ENCODE measurements at places on chromosomes 1 and 21. TPM values are rescaled to one million over a fixed set of nuclear protein-coding genes. Genes with fewer than 3 reads are reported as not detected.

The TDRD10 gene
- polyA plus RNA-seq: 1.4 TPM

The USH2A gene
- polyA plus RNA-seq: 0.38 TPM

The FAM43B gene
- polyA plus RNA-seq: 1.00 TPM

The RUNX3 gene
- polyA plus RNA-seq: 0.27 TPM

The EEIG2 gene
- polyA plus RNA-seq: 21.2 TPM

The CXADR gene
- polyA plus RNA-seq: 43.2 TPM

The SAMSN1 gene
- polyA plus RNA-seq: 3.2 TPM

The TFF2 gene
- not detected for polyA plus RNA-seq

The HOOK1 gene
- 83.2 TPM for polyA plus RNA-seq

The KIF21B gene
- polyA plus RNA-seq: 2.7 TPM

The PLD5 gene
- 1.2 TPM for polyA plus RNA-seq

The RSPH1 gene
- 14.4 TPM for polyA plus RNA-seq

The NFASC gene
- 34.4 TPM for polyA plus RNA-seq

The TNFRSF4 gene
- polyA plus RNA-seq: 1.0 TPM

The PODN gene
- polyA plus RNA-seq: 2.0 TPM

The CDA gene
- polyA plus RNA-seq: 3.8 TPM

The ZNF593OS gene
- 1.4 TPM for polyA plus RNA-seq

The PEX19 gene
- 87.4 TPM for polyA plus RNA-seq

The OLIG2 gene
- not detected for polyA plus RNA-seq

The BEND5 gene
- polyA plus RNA-seq: 27.4 TPM

The IPP gene
- polyA plus RNA-seq: 34.1 TPM

The HES3 gene
- polyA plus RNA-seq: not detected

The GOLT1A gene
- 3.5 TPM for polyA plus RNA-seq

The NR1I3 gene
- polyA plus RNA-seq: 3.6 TPM

The HTR1D gene
- polyA plus RNA-seq: 0.23 TPM

The RGS18 gene
- 1.8 TPM for polyA plus RNA-seq

The CELF3 gene
- polyA plus RNA-seq: 0.33 TPM

The SH3D21 gene
- 31.2 TPM for polyA plus RNA-seq

The ADGRL2 gene
- 180 TPM for polyA plus RNA-seq

The KCND3 gene
- 1.8 TPM for polyA plus RNA-seq

The MAP1LC3C gene
- polyA plus RNA-seq: 1.2 TPM

The PRAMEF15 gene
- not detected for polyA plus RNA-seq

The SLC1A7 gene
- 0.05 TPM for polyA plus RNA-seq

The OR2T29 gene
- not detected for polyA plus RNA-seq

The AMY2A gene
- 0.53 TPM for polyA plus RNA-seq

The RNU1-1 gene
- 1.9 TPM for polyA plus RNA-seq

The UHMK1 gene
- 44.0 TPM for polyA plus RNA-seq

The MTARC1 gene
- 26.8 TPM for polyA plus RNA-seq

The LCA5L gene
- 7.0 TPM for polyA plus RNA-seq

The CDCP2 gene
- polyA plus RNA-seq: 0.08 TPM

The PRRX1 gene
- 1.4 TPM for polyA plus RNA-seq

The SPRR1B gene
- not detected for polyA plus RNA-seq
